ENCODE measurements at places on chromosomes 7 and 10. TPM values are rescaled to one million over a fixed set of nuclear protein-coding genes. Genes with fewer than 3 reads are reported as not detected.

Gene OR2AE1
- not detected for total RNA-seq

Gene STOX1
- total RNA-seq, result 0.64 TPM

Gene ZNF487
- 5.4 TPM for total RNA-seq

Gene GSTO2
- total RNA-seq, result 0.25 TPM

Measured in cardiac ventricle fibroblast (primary cell).